ACHN (cell line): ENCODE measurements at places on chromosomes 4 and X.
A peak's percentile ranks its signal among the peaks of the same experiment; 100 is the strongest.

DNA sequence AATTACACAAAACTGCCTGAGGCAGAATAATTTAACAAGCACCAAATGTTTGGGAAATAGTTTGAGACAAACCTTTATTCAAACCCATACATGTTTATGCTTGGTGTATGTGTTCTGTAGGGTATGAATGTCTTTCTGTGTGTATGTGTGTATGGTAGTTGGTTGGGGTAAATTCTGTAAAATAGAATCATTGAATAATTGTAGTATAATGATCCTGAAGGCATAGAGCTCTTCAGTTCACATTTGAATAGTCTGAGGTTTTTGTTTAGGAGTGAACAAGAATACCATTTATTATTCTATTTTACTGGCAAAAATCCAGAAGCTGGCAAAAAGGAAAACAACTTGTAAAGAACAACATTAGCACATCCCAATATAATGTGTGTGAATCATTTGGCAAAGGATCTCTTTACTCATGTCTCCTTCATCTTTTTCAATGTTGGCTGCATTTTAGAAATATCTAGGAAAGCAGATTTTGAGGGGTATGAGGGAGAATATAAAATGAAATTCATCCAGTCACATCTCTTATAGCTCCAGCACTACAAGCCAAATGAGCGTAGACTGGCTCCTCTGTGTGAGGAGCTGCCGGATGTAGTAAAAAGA, 360.0 kb downstream of the CHIC1 start:
- DNase-seq = no peak

- DNase-seq = no peak
Measured at GRCh38 chrX:53438174-53438831, 4.1 kb upstream of the HSD17B10 start.

DNA sequence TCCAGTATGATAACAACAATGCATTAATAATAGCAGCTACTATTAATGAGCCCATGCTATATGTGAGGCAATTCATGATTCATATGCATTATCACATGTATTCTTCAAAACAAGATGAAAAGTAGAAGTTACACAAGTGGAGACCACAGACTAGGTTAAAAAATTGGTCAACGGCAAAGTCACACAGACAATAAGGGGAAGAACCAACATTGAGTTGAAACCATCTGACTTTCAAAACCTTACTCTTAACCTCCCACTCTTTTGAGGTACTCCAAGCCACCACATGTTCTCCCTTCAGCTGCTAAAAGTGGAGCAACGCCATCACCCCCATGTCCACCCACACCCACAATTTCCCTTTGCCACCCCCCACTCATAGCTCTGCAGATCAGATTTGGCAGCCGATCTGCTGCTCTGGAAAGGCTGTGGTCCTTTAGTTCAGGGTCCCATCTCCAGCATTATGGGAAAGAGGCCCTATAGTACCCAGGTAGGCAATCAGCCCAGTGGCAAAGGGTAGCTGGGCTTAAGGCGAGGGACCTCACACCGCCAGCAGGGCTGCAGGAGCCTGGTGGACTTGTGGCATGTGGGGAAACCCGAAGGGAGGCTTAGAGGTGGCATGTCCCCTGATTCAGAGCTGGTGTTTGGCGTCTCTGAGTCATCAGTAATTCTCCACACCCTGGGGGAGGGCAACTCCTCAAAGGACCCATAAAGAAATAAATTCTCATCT, 33.5 kb upstream of the CYBB start:
- no peak for DNase-seq

GRCh38 chrX:33178690-33179089, 32.7 kb downstream of the DMD start:
- DNase-seq = no peak

- no peak for DNase-seq
Measured at GRCh38 chr4:13313856-13314255, 170.3 kb downstream of the RAB28 start.

DNA sequence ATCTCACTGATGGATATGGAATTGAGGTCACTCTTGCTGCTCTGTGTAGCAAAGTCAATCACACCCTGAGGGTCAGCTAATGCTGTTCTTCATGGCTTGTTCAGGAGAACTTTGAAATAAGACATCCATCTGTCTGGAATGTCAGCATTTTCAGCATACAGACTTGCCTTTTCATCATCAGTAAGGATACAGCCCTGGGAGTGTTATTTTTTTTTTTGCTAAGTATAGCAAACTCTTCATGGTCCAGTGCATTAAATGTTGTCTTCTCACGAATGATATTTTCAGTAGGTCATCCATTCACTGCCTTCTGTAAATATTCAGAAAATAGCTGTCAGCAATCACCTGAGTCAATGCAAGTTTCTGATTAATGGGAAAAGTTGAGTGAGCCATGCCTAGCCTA, 268.8 kb upstream of the SMIM31 start:
- peak; percentile 1 for DNase-seq

- DNase-seq = no peak
Measured at GRCh38 chr4:15976456-15977447, 13.8 kb upstream of the FGFBP2 start.

DNA sequence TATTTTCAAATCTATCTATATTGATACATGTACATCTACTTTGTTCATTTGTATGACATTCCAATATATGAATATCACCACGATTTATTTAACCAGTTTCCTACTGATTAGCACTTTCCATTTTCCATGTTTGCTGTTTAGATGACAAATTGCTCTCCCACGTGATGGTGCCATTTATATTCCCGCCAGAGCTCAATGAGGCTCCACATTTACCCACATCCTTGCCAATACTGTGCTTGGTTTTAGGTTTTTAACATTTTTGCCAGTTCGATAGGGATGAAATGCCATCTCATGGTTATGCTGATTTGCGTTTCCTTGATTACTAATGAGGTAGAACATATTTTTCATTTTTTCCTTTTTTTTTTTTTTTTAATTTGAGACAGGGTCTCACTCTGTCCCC, 86.7 kb upstream of the TRIM2 start:
- no peak for DNase-seq

DNA sequence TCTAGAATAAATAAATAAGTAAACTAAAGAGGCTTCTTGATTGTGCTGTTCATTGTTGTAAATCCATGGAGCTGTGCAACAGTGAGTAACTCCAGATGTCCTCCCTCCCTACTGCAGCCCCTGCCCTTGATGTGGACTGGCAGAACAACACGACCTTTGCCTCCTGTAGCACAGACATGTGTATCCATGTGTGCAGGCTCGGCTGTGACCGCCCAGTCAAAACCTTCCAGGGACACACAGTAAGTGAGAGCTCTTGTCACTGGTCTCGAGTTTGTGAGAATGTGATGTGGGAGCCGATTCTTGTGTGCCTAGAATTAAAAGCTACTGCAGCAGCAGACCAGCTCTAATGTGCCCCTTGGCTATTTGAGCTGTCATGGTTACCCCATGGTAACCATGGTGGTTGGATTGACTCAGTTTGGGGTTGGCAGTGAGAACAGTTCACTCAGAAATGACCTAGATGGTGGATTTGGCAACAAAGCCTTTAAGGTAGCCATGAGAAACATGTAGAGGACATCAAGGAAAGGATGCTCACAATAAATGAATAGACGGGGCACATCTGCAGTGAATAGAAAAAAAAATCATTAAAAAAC, 60.7 kb downstream of the GPR143 start:
- no peak for DNase-seq

- DNase-seq = no peak
Measured at GRCh38 chr4:177229331-177229730, 80.3 kb upstream of the NEIL3 start.

GRCh38 chrX:71618303-71618721, at the start of gene CXCR3:
CXCR3 (minus strand) TSS chrX:71618511; CDS start chrX:71618449, 62 bp downstream.
- no peak for DNase-seq

DNA sequence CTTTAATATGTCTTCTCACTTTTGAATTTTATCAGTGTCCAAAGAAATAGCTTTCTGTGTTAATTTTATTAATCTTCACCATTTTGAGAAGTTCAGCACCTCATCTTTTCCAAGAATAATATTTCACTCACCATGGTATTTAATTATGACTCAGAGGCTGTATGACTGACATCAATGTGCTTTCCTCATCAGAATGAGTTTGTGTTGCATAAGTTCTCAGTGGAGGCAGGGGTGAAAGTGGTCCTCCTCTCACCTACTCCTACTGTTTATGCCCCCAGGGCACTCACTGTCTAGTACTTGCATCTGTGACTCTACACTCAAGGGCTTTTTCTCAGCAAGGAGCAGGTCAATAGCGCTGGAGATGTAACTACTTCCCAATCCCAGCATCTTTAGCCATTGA, 905.3 kb upstream of the INTU start:
- no peak for DNase-seq

DNA sequence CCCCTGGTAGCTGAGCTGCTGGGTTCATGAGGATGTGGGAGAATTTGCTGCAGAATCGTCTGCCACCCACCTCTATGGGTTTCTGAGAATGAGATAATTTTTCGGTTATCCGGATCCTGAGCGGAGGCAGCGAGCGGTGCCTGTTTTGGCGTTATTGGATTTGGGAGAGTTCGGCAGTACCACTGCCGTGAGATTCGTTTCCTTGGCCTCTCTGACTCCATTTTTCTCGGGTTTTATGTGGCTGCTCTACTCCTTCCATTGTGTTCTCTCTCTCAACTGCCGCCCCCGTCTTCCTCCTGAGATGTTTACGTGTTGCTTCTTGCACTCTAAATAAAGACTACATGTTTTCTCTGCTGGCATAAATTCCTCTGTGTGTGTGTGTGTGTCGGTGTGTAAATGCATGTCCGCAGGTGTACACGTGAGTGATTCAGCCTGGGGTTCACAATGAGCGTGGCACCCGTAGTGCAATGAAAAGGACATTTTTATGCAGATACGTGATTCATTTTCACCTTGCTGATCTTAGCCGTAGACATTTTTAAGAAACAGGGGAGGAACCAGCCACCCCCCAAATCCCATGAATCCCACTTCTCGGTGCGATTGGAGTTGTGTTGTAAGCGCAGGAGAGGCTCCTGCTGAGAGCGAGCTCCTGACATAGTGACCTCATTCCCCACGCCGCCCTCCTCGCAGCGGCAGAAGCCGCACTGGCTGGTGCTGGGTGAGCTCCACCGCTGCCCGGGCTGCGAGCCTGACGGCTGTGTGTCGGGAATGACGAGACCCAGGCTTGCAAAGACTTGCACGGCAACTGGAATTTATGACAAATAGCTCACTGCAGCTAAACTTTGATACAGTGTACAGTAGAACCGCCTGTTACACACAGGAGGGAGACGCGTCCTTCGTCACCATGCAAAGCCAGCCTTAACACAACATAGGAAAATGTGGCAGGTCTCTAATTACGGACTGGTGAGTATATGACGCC, 82.2 kb downstream of the STOX2 start:
- peak; percentile 82 for DNase-seq

DNA sequence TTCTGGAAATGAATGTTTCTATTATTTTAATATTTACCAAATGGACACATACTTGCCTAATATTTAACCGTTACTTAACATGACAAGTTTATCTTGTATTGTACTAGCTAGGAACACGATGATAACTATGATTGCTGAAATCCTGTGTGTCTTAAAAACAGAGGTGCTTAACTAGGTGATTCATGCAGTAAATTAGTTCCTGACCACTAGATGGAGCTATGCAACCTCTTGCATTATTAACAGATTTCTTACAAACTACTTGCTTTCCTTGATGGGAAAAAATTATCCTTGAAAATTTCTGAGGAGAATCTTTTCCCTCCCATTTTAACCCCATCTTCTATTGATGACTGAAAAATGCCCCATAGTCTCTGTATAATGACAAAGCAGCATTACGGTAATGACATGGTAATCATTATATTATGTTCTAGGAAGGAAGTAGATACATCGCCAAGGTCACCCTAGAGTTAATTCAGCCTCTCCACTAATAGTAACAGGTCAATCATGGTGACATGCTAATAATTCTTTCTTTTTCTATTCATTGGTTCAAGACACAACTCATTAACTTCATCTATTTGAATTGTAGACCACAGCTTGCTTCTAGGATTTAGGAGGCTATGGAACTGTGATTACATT, 844.2 kb downstream of the RAPGEF2 start:
- DNase-seq = peak; percentile 73
